Stimulated activated CD8-positive, alpha-beta memory T cell treated with anti-CD3 and anti-CD28 coated beads, Interleukin-7, amount 100 ng/mL, for 1 hour (primary cell): ENCODE measurements at places on chromosomes 2 and 18.

DNA sequence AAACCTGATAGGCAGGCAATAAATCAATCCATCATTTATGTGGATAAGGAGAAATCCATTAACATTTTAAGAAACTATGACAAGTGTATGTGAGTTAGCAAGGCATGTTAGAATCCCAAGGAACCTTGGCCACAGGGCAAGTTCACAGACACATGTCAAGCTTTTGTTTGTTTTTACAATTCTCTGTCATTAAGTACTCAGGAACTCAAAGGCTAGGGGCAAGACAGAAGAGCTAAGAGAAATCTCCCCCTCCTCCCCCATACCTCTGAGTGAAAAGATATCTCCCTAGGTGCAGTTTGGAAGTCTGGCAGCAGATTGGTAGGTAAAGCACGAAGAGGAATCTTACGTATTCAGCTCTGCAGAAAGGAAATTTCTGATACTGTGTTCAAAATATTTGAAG lies 348.1 kb downstream of the IRS1 start:
- DNase-seq, result no peak

DNA sequence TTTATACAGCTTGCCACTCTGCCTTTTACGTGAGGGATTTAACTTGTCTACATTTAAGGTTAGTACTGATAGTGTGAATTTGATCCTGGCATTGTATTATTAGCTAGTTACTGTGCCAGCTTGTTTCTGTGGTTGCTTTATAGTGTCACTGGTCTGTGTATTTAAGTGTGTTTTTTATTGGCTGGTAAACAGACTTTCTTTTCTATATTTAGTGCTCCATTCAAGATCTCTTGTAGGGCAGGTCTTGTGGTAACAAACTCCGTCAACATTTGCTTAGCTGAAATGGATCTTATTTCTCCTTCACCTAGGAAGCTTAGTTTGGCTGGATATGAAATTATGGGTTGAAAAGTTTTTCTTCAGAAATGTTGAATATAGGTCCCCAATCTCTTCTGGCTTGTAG lies 1971.0 kb upstream of the LRRTM1 start:
- no peak for DNase-seq

DNA sequence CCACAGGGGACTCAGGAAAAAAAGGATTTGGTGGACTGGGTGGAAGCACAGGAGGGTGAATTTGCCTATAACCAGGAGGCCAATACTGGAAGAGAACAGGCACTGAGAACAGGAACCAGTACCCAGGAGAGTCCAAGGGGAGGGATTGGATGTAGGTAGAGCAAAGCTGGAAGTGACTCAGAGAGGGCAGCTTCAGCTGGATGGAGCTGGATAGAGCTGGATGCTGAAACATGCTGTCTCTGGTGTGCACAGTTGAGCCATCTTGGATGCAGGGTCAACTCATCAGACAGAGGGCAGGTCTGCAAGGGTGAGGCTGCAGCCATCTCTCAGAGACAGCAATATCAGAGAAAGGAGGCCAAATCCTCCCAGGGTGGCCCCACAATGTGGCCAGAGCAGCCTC lies 134.0 kb downstream of the GALNT14 start:
- no peak for DNase-seq

DNA sequence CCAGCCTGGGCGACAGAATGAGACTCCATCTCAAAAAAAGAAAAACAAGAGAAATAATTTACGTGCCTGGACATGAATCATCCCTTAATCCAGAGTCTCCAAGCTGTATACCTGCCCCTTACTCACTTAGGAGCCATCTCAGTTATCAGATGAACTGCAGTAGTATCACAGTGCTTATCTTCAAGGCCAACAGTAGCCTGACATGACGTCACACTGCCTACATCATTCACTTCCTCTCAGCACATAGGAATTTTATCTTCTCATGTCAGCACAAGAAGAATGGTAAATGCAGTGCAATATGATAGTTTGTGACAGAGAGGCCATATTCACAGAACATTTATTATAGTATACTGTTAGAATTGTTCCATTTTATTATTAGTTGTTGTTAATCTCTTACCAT lies 216.6 kb downstream of the SS18 start:
- DNase-seq, result no peak

GRCh38 chr2:241870611-241871537 lies 1.3 kb downstream of the RTP5 start:
- no peak for DNase-seq

DNA sequence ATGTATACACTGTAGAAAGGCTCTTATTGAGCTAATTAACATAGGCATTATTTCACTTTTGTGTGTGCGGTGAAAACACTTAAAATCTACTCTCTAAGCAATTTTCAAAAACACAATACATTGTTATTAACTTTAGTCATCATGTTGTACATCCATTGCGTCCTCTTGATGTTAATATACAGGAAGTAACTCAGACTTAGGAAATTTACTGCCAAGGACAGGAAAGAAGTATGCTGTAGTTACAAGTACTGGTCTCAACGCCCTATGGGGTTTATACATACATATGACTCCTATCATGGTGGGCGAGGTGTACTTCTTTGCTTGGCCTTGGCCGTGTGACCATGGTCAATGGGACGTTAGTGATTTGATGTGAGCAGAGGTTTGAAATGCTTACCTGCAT lies 15.5 kb downstream of the SCTR start:
- no peak for DNase-seq

- no peak for DNase-seq
Observed at GRCh38 chr2:5984946-5985345, 292.8 kb downstream of the SOX11 start.

DNA sequence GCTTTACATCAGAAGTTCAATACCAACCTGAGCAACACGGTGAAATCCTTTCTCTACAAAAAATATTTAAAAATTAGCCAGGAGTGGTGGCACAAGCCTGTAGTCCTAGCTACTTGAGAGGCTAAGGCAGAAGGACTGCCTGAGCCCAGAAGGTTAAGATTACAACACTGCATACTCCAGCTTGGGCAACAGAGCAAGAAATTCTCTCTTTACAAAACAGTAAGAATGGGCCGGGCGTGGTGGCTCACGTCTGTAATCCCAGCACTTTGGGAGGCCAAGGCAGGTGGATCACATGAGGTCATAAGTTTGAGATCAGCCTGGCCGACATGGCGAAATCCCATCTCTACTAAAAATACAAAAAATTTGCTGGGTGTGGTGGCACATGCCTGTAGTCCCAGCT lies 113.2 kb downstream of the USP34 start:
- no peak for DNase-seq

GRCh38 chr2:200438251-200438650 lies 71.6 kb downstream of the KCTD18 start:
- no peak for DNase-seq

DNA sequence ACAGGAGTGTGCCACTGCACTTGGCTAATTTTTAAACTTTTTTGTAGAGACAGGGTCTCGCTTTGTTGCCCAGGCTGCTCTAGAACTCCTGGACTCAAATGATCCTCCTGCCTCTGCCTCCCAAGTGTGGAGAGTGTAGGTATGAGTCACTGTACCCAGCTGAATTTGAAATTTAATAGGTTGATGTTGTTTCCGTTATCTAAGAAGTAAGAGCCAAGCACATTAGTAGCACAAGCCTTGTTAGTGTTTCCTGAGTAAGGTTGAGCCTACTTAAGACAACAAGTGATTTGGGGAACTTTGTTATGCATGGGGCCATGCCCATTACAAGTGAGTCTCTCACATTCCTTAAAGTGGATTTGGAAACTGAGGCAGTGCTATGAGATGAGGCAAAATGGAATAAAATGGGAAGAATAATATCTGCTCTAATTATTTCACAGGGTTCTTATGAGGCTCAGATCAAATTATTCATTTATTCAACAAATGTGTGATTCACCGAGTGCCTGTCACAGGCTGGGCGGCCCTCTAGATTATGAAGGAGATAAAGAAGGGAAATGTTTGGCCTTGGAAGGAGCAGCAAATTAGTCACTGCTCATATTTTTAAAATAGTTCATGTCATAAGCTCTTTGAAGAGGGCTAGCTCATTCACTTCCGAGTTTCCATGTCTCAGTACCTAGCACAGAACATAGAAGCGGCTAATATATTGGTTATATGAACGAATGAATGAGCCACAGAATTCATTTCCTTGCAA lies 217.2 kb downstream of the LDLRAD4 start:
- DNase-seq, result no peak

GRCh38 chr2:39706945-39707344 lies 41.2 kb downstream of the TMEM178A start:
- DNase-seq, result no peak

DNA sequence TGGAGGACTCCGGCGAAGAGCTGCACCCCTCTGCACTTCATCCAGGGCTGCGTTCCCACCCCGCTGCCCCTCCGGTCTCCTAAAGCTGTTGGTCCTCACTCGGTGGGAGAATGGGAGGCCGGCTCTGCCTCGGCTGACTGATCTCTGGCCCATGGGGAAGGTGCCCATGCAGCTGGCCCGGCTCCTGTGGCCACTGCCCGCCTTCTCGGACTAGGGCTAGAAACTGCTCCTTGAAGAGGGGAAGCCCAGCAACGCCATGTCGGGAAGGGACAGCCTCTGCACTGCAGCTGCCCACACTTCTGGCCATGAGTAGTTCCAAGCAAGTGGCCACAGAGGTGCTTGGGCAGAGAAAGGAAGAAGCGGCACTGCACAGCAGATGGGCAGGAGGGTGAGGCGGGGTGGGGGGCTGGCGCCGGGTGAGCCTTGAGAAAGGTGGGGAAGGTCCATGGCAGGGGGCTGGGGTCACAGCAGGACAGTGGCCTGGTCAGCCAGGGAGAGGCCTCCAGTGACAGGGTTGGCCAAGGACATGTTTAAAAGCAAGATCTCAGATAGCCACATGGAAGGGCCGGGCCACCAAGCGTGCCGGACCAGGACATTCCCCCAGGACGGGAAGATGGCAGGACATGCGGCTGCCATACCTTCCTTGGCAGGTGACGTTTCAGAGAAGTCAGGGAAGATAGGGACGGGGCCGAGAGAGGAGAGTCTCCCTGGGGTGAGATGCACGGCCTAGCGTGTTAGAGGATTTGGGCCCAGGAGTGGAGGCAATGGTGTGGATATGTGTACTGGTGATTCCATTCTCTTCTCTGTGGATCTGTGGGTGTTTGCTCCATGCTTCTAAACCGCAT lies 158.8 kb upstream of the HDAC4 start:
- DNase-seq, result no peak

GRCh38 chr2:108925735-108926134 lies 63.3 kb downstream of the EDAR start:
- no peak for DNase-seq

- DNase-seq, result no peak
Observed at GRCh38 chr2:8111193-8111592, 570.7 kb upstream of the ID2 start.

- DNase-seq, result no peak
Observed at GRCh38 chr2:158795195-158795924, at the start of gene DAPL1. TSS of gene DAPL1 (plus strand) at chr2:158795317. CDS start at chr2:158795373, 56 bp downstream.

DNA sequence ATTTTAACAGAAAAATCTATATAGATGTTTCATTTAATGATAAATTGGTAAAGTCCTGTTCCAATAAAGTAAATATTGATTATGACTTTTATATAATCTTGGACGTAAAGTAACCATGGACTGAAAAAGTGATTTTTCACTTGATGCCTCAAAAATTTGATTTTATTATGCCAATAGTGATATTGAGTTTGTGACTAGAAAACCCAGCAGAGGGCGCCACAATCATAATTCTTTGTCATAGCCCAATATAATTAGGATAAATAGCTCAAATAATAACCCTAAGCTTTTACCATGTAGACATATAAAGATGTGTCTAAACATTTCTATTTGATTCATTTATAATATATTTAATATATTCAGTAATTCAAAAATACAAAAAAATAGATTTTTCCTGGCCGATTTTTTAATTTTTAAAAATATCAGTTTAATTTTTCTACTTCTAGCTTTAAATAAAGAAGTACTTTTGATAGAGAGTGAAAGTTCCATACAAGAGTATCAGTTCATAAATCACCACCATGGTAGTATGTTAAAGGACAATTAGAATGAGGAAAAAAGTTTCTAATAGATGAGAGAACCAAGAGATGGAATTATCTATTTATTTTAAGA lies 30.7 kb downstream of the CAMKMT start:
- no peak for DNase-seq

GRCh38 chr2:1990724-1991123 lies 246.4 kb upstream of the PXDN start:
- DNase-seq, result no peak

- no peak for DNase-seq
Observed at GRCh38 chr18:43744960-43745745, 467.9 kb upstream of the SYT4 start.
